Ecto neural progenitor cell (in vitro differentiated cells): ENCODE measurements at places on chromosomes 5 and 9.

- no peak for DNase-seq
Observed at GRCh38 chr9:116688806-116689485, 1.8 kb downstream of the TRIM32 start.

DNA sequence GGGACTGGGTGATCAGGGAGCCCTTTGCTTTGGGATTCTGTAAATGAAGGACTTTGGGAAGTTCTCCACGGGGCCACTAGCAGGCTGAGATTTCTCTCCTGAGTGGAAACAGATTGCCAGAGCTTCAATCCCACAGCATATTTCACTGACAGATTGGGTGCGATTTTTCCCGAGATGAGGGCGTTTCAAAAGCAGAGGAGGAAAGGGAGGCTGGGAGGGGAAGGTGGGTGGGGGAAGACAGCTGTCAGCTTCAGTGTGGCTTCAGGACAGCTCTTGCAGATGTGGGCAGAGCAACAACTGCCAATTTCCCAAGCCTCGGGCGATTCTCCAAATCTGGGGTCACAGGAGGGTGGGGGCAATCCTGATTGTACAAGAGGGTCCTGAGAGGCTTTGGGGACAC lies 258.5 kb upstream of the ADRA1B start:
- no peak for DNase-seq

DNA sequence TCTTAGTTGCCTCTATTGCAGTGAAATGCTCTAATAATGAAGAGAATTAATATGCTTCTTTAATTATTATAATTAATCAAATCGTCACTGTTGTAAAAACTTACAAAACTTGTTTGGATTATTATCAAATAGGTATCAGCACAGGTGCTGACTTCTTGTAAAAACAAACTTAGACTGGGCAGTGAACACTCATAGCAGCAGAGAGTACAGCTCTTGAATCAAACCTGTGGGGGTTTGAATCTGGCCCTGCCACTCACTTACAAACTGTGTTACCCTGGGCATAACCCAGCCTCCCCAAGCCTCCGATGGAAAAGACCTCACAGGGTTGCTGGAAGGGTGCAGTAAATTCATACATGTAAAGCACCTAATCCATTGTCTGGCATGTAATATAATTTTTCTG lies 35.1 kb downstream of the MAP3K1 start:
- DNase-seq: no peak

DNA sequence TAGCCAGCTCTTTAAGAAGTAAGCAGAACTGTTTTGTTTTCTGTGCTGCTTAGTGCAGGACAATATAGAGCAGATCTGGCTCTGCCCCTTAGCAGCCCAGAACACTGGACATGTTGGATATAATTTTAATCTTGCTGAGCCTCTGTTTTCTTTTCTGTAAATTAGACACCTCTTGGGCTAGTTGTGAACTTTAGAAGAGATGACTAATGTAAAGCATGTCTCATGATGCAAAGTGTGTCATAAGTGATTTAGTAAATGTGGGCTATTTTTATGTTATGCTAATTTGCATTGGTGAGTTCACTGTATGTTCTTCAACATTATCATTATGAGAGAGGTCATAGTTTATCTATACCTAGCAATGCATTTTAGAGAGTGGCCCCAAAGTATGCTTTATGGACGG lies 156.1 kb upstream of the ADAMTSL1 start:
- DNase-seq: no peak

DNA sequence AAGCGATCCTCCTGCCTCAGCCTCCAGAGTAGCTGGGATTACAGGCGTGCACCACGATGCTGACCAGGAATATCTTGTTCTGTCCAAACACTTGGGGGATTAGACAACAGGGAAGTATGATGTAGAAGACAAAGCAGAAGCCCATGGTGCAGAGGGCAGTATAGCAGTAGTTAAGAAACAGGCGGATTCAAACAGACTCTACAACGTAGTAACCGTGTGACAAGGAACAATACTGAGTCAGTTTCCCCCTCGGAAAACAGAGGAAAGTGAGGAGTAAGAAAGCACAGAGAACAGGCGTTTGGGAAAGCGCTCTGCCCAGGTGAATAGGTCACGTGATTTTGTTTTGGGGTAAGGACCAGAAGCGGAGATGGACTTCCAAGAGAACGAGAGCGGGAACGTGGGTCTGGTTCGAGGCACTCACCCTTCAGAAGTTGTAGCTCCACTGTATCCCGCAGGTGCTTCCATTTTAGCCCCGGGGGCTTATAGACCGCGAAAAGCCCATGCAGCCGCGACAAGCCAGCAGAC lies 306 bp downstream of the TRUB2 start:
- DNase-seq: no peak

- DNase-seq: no peak
Observed at GRCh38 chr5:56601641-56602071, 213.7 kb upstream of the MAP3K1 start.

DNA sequence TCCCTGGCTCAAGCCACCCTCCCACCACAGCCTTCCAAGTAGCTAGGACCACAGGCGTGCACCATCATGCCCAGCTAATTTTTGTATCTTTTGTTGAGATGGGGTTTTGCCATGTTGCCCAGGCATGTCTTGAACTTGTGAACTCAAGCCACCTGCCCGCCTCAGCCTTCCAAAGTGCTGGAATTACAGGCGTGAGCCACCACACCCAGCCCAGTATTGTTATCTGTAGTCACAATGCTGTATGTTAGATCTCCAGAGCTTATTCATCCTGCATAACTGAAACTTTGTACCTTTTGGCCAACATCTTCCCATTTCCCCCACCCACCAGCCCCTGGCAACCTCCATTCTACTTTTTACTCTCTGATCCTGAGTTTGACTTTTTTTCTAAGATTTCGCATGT lies 37.5 kb downstream of the CREBRF start:
- DNase-seq: no peak

DNA sequence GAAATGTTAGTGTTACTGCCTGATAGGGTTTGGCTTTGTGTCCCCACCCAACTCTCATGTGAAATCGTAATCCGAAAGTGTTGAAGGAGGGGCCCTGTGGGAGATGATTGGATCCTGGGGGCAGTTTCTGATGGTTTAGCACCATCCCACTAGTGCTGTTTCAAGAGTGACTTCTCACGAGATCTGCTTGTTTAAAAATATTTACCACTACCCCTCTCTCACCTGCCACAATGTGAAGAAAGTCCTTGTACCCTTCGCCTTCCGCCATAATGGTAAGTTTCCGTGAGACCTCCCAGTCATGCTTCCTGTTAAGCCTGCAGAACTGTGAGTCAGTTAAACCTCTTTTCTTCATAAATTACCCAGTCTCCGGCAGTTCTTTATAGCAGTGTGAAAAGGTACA lies 2.6 kb upstream of the RFX3 start:
- DNase-seq: no peak

- no peak for DNase-seq
Observed at GRCh38 chr9:116209414-116210116, 56.0 kb downstream of the PAPPA start.

GRCh38 chr9:87152256-87152655 lies 204.9 kb upstream of the GAS1 start:
- DNase-seq: no peak

DNA sequence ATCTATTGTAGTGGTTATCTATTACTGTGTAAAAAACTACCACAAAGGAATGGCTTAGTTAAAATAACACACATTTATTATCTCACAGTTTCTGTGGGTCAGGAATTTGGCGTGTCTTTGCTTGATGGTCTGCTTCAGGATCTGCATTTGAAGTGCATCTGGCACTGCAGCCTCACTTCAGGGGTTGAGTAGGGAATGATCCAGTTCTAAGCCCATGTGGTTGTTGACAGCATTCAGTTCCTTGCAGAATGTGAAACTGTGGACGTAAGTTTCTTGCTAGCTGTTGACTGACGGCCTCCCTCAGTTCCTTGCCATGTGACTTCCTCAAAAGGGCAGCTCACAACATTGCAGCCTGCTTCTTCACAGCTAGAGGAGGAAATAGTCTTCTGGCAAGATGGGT lies 2.1 kb upstream of the OGN start:
- DNase-seq: no peak

DNA sequence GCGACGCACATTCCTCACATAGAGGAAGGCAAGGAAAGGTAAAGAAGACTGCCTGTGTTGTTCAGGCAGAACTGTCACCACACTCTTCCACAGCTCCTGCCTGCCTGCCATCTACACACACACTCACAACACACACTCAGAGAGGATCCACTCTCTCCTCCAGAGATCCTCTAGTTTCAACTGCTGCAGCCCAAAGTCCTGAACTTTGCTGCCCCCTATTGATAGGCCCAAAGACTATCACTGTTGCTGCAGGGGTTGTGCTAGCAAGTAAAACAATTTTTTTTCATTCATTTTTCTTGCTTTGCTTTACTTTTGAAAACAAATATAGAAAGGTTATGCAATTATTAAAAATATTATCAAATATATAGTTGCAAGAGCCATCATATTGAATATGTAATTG lies 5.9 kb upstream of the CFAP90 start:
- peak; percentile 56 for DNase-seq

- no peak for DNase-seq
Observed at GRCh38 chr5:149170299-149170698, 29.0 kb downstream of the ABLIM3 start.

- no peak for DNase-seq
Observed at GRCh38 chr9:116452634-116453033, 234.5 kb upstream of the TRIM32 start.

DNA sequence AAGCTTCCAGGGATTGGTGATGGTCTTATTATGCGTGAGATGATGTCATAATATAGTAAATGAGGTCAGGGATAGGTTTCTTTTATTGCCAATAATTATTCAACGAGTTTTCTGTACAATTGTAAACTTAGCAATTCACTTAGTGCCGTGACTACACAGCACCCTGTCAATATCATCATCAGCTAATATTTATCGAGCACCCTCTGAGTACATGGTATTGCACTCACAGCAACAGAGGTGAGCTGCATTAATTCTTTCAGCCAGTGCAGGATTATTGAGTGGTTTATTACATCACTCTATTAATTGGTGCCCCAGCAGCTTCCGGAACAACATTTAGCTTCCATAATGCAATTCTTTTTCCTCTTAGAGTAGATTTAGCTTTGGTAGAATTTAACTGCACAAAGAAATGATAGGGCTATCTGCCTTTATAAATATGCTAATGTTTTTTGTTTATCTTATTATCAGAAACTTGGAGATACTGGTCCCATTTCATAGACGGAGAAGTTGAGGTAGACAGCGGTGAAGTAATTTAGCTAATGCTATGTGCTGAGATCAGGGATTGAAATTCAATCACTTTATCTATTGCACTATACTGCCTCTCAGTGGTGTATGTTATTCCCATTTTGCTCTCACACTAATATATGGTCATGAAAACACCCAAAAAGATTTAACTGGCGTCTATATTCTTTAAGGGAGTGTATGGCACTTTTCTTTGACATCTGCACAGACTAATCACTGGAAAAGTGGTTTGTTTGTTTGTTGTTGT lies 726.1 kb upstream of the WWC1 start:
- DNase-seq: no peak

DNA sequence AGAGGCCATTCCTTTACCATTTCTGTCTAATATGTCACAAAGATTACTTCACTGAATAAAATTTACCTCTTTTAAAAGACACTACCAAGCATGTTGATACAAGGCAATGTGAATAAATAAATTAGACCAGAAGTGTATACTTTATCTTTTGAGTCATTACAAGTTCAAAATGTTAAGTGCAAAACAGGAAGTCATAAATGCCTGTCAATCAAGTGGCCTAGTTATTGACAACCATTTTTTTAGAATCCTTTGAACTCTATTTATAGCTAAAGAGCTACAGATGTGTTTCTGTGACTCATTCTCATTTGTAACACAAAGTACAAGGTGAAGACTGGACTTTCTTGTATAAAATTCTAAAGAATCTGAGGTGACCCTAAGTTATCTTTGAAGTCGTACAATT lies 602.7 kb upstream of the SEMA6A start:
- no peak for DNase-seq

- DNase-seq: no peak
Observed at GRCh38 chr5:175387144-175387543, 56.8 kb downstream of the DRD1 start.

GRCh38 chr5:169648725-169649310 lies 11.7 kb downstream of the DOCK2 start:
- DNase-seq: no peak

DNA sequence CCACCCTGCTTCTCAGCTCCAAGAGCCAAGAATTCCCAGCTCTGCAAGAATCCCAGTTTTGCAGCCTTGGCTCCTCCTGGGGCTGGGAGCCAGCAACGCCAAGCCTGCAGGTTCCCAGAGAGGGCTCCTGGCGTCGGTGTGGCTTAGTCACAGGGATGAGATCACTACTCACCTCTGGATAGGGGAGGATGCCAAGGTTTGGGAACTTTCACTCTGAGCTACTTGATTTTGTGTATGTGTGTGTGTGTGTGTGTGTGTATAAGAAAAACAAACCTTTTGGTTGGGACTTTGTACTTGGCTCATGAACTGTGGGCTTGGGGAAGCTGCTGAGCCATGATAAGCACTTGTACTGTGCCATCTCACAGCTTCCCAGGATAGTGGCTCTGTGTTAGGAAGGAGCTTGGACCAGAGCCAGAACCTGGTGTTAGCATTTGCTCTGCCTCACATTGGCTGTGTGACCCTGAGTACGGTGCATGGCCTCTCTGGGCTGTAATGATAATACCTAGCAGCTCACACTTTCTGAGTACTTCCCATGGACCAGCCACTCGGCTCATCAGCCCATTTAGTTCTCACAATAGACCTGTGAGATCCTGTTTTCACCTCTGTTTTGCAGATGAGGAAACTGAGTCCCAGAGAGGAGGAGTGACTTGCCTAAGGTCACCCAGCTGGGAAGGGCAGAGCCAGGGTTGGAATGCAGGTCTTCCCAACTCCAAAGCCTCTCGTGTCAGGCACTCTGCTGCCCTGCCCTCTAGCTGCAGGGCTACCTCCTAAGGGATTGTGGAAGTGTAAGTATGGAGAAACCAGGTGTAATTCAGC lies 41.4 kb upstream of the DAB2IP start:
- DNase-seq: no peak

- no peak for DNase-seq
Observed at GRCh38 chr5:84535281-84535680, 150.6 kb upstream of the EDIL3 start.

- no peak for DNase-seq
Observed at GRCh38 chr5:131610198-131611063, 24.6 kb downstream of the RAPGEF6 start.

DNA sequence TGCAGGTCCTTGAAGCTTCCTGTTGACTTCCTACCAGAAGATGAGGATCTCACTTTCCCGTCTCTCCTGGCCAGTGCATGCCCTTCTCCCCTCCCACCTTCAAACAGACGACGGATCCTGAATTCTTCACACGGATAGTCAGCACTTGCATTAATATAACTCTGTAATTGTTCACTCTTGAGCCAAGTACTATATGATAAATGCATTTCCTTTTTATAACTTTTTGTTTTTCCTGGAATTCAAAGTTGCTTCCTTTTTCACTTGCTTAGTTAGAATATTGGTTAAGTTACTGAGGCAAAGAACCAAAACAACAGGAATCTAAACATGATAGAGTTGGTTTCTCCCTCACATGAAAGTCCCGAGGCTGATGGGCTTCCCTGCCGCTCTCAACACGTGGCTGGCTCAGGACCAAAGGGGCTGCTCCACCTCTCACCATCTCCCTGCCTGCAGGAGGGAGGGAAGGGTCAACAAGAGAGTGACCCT lies 20.2 kb upstream of the EGFL7 start:
- DNase-seq: no peak
